ENCODE measurements at places on chromosomes 2 and 18.

- no peaks in the 10 kb centered on the region for H3K27me3 ChIP-seq
- DNase-seq, result no peak
- no peaks in the 10 kb centered on the region for H3K4me1 ChIP-seq
Observed at GRCh38 chr18:50331691-50332090, 43.2 kb upstream of the SKA1 start.

DNA sequence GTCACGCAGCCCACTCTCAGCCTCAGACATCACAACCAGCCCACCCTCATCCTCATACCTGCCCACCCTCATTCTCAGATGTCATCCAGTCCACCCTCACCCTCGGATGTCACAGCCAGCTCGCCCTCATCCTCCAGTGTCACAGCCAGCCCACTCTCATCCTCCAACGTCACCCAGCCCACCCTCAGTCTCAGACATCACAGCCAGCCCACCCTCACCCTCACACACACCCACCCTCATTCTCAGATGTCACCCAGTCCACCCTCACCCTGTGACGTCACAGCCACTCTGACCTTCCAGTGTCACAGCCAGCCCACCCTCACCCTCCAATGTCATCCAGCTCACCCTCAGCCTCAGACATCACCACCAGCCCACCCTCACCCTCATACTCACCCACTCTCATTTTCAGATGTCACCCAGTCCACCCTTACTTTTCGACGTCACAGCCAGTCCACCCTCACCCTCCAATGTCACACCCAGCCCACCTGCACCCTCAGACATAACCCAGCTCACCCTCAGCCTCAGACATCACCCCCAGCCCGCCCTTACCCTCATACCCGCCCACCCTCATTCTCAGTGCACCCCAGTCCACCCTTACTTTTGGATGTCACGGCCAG is 100.3 kb downstream of the LOXHD1 start:
- no peaks in the 10 kb centered on the region for H3K36me3 ChIP-seq
- H3K27me3 ChIP-seq, result no peaks in the 10 kb centered on the region

- H3K27me3 ChIP-seq, result no peaks in the 10 kb centered on the region
- no peak overlapping the region for H3K27ac ChIP-seq
- H3K4me3 ChIP-seq, result no peak overlapping the region
- no peaks in the 10 kb centered on the region for H3K36me3 ChIP-seq
Observed at GRCh38 chr2:74293191-74293991, 49.8 kb downstream of the SLC4A5 start.

- no peaks in the 10 kb centered on the region for H3K4me1 ChIP-seq
- no peaks in the 10 kb centered on the region for H3K27me3 ChIP-seq
- H3K4me3 ChIP-seq, result no peak overlapping the region
- no peaks in the 10 kb centered on the region for H3K36me3 ChIP-seq
- DNase-seq, result no peak
Observed at GRCh38 chr2:45777996-45778719, 126.7 kb downstream of the PRKCE start.

GRCh38 chr2:59866436-59866835 is 687.0 kb downstream of the BCL11A start:
- H3K36me3 ChIP-seq, result no peaks in the 10 kb centered on the region
- H3K4me1 ChIP-seq, result no peaks in the 10 kb centered on the region
- no peak overlapping the region for H3K27ac ChIP-seq
- no peak for DNase-seq
- H3K4me3 ChIP-seq, result no peak overlapping the region

DNA sequence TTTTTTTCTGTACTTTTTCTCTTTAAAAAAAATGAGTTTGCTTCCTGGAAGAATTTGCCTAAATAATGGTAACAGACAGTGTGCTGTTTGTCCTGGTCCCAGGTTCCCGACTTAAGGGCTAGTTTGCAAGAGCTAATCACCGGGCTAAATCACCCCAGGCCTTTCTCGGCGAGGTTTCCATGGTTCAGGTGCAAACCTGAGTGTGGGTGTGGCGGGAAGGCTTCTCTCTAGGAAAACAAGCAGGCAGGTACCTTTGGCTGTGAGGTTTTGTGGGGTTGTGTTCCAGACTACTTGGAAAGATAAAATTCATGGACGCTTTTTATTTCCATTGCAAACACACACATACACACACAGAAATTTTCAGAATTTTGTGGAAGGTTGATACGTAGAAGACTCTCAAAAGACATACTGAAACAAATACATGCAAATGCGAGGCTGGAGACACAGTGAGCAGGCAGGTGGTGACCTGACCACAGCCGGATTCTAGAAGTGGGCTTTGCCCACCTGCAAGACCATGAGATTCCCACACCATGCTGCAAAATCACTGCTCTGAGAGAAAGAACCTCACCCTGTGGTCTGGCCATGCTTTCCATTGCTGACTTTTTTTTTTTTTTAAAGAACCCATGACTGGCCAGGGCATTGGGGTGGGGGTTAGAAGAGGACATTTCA is 815 bp downstream of the CNDP1 start:
- no peak overlapping the region for H3K4me3 ChIP-seq
- no peak overlapping the region for H3K27ac ChIP-seq
- no peaks in the 10 kb centered on the region for H3K4me1 ChIP-seq
- no peaks in the 10 kb centered on the region for H3K36me3 ChIP-seq
- DNase-seq, result no peak

DNA sequence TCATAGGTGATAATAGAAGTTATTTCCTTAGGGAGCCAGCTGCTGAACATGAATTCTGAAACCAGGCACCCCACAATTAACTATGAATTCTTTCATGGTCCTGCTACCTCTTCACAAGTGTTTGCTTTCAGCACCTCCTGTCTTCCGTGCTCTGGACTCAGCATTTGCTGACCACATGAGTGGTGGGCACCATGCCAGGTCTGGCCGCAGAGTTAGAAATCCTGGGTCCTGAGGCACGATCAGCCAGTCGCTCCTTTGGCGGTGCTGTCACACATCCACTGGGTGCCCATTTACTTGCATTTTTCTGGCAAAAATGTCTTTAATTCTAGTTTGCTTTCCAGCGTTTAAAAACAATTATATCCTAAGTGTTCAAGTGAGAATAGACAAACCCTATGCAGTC is 196.4 kb upstream of the PXDN start:
- no peak overlapping the region for H3K27ac ChIP-seq
- no peaks in the 10 kb centered on the region for H3K4me1 ChIP-seq
- no peaks in the 10 kb centered on the region for H3K36me3 ChIP-seq
- H3K4me3 ChIP-seq, result no peak overlapping the region
- no peaks in the 10 kb centered on the region for H3K27me3 ChIP-seq

DNA sequence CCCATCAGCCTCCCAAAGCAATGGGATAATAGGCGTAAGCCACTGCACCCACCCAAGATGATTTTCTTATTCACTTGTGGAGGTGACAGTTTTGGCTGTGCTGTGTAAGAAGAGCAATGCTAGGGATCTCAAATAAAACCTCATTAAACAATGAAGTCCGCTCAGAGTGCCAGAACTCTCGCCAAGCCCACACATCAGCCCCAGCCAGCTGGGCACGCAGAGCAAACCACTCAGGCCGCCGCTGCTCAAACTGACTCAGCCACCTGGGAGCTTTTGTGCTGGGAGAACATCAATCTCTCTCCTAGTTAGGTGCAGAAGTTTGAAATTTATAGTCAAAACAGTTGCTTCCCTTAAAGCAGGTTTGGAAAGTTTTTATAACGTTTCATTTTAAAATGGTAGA is 47.6 kb downstream of the RNF152 start:
- no peak overlapping the region for H3K4me3 ChIP-seq
- no peak for DNase-seq
- H3K27ac ChIP-seq, result no peak overlapping the region
- H3K27me3 ChIP-seq, result no peaks in the 10 kb centered on the region
- H3K36me3 ChIP-seq, result no peaks in the 10 kb centered on the region
- H3K4me1 ChIP-seq, result no peaks in the 10 kb centered on the region

GRCh38 chr2:102703748-102704147 is 58.1 kb upstream of the TMEM182 start:
- H3K4me3 ChIP-seq, result no peak overlapping the region
- H3K36me3 ChIP-seq, result no peaks in the 10 kb centered on the region
- H3K27ac ChIP-seq, result no peak overlapping the region
- DNase-seq, result no peak
- H3K27me3 ChIP-seq, result no peaks in the 10 kb centered on the region

DNA sequence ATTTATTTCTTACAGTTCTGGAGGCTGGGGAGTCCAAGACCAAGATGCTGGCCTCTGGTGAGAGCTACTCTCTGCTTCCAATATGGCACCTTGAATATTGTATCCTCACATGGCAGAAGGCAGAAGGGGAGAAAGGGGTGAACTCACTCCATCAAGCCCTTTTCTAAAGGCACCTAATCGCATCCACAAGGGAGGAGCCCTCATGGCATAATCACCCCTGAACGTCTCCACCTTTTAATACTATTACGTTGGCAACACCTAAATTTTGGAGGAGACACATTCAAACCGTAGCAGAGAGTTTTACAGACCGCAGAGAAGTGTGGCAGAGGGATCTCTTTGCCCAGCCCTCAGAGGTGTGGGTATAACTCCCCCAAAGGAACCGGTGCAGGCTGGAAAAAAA is 142.6 kb upstream of the BCL2L11 start:
- no peak overlapping the region for H3K27ac ChIP-seq
- H3K4me3 ChIP-seq, result no peak overlapping the region
- H3K36me3 ChIP-seq, result no peaks in the 10 kb centered on the region
- no peaks in the 10 kb centered on the region for H3K27me3 ChIP-seq

DNA sequence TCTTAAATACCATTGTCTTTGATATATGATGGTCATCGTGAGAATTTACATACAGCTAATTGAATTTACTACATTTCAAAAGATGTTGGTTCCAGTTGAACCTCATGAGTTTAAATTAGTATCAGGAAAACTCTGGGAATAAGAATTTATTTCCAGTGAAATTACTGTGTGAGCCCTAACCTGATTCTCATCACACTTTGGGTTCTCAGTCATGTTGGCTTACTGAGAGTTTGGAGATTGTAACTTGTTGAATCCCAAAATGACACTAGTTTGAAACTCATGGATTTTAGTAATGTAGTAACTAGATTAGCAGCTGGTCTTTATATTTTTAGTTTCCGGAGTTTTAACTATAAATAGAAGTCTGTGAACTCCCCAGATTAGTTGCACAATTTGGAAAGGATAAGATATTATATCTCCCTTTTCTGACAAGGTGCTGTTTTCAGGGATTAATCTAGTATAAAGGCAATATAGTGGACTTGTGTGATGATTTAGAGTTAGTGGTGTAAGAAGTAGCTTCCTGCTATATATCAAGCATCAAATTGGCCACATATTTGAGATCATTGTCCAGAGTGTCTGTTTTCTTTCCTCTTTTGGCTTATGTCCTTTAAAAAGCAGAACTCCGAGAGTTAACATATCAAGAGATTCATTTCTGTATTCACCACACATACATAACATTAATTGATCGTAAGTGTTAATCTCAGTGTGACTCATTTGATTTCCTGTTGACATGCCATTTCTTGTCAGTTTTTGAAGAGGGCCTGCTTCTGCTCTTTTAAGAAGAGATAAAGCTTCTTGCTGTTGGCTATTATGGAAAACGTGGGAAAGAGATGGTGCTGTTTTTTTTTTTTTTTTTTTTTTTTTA is 15.7 kb downstream of the NDUFV2 start:
- no peaks in the 10 kb centered on the region for H3K27me3 ChIP-seq
- H3K4me1 ChIP-seq, result peaks cover 51% of the 10 kb centered on the region
- peak overlapping the region; percentile 80 for H3K27ac ChIP-seq
- DNase-seq, result no peak
- peaks cover 69% of the 10 kb centered on the region for H3K36me3 ChIP-seq

DNA sequence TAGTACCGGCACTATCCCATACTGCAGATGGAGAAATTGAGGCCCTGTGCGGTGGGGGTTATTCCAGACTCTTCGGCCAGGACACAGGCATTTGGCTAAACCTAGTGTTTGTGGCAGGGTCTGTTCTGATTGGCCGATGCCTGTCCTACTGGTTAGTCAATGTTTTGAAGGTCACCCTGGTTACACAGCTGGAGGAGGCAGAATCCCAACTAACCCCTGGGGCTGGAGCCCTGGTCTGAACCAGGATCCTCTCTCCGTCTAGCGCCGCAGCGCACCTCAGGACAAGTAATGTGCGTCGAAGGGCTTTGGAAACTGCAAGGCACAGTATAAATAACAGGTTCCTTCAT is 19.4 kb downstream of the TEX44 start:
- H3K27me3 ChIP-seq, result no peaks in the 10 kb centered on the region
- H3K4me1 ChIP-seq, result peaks cover 16% of the 10 kb centered on the region
- peak overlapping the region; percentile 75 for H3K27ac ChIP-seq
- no peak overlapping the region for H3K4me3 ChIP-seq
- DNase-seq, result no peak
- H3K36me3 ChIP-seq, result no peaks in the 10 kb centered on the region

Measured in RWPE2 (cell line).